ENCODE measurements at places on chromosomes 4 and X. TPM values are rescaled to one million over a fixed set of nuclear protein-coding genes. Genes with fewer than 3 reads are reported as not detected.

- DNase-seq, result no peak
These were observed 134.0 kb downstream of the HTR2C start for GRCh38 chrX:114717921-114718320.

- DNase-seq, result no peak
These were observed 2.1 kb upstream of the WFS1 start for GRCh38 chr4:6267573-6267972.

- DNase-seq, result no peak
These were observed 267.8 kb upstream of the INTU start for GRCh38 chr4:127364911-127365310.

GRCh38 chr4:77451530-77451929 is 154.1 kb upstream of the CXCL13 start:
- DNase-seq, result no peak

DNA sequence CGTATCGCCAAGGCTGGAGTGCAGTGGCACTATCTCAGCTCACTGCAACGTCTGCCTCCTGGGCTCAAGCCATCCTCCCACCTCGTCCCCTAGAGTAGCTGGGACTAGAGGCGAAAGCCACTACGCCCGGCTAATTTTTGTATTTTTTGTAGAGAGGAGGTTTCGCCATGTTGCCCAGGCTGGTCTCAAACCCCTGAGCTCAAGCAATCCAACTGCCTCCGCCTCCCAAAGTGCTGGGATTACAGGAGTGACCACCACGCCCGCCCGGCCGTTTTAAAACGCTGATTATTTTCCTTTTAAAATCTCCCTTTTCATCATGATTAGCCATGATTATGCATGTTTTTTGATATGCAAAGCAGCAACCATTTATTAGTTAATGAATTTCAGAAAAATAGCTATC is 2.2 kb downstream of the N4BP2 start:
- no peak for DNase-seq

DNA sequence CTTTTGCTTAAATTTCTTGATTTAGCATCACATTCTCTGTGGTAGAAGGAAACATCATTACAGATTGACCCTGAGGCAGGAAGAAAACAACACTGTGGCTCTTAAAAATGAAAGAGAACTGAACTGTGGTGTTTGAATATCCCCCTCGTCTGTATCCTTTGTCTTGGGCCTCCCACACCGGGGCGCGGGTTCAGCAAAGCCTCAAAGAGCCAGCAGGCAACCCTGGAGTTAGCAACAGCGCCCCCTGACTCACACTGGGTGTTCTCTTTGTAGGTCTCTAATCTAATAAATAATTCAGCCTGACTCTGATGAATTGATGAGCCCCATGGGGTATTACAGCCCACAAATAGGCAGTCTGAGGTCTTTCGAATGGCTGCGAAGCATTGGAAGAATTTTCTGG is 46.1 kb upstream of the CTSO start:
- DNase-seq, result no peak

The ASB5 gene
- total RNA-seq, result not detected

The DKC1 gene
- total RNA-seq, result 153 TPM

DNA sequence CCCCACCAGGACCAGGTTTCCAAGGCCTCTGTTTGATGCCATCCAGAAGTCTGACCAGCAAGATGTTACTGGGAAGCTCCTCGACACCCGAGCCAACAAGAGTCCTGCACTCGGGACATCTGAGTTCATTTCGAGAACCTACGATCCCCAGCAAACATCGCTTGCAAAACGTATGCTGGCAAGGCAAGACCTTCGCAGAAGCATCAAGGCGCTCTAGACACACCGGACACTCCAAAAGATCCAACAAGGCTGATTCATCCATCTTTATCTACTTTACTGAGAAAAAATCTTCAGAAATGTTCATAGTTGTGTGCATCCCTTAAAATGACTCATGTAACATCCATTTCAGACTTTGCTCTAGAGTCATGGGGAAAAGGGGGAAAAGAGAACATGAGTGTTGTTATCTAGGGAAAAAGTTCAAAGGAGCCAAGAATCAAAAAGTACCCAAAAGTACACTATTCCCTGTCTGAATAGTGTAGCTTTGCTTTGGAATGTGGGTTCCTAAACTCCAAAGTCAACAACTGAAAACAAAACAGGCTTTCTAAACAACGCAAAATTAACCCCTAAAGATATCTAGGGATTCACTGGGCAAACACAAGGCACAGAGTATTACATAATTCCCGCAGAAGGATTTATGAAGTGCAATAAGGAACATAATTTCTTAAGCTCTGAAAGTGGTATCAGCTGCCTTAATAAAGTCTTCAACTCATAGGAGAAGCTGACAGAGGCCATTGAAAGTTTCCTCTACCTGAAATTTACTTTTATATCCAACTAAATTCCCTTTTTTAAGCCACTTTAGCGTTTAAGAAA is 1.6 kb downstream of the SH3RF1 start:
- DNase-seq, result no peak

DNA sequence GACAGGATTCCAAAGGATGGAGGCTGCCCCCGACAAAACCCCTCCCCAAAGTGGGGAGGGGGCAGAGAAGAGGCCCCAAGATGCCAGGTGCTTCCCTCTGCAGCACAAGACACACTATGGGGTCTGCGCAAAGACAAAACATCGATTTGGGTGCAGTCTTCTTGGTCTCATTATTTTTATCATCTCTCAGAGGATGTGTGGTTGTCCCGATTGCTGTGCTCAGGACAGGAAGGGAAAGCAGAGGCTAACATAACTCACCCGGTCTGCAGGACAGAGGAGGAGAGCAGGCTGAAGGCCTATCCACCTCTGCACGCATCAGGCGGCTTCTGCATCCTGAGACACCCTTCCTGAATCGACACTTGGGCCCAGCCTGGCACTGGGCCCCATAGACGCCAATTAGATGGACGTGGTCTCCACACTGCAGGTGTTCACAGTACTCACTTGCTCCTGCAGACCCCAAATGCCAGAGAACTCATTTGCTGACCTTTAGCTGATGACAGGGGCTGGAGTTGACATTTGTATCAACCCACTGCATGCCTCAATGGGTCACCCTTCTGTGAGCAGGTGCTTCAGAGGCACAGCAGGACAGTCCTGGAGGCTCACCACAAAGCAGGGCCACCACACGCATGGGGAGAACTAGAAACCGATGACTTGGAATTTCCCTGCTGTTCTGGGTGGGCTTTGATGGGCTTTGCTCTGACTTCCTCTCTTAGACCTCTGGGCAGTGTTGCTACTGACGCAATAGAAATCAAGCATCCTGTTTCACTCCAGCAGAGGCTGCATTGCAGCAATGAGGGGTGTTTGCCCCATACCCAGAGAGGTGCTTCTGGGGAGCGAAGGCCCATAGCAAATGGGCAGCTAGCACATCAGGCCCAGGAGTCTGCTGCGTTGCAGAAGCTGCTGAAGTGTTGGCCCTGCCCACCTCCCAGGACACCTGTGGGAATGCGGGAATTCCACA is 96.3 kb upstream of the ENPP6 start:
- no peak for DNase-seq

GRCh38 chr4:67542076-67542475 is 3.2 kb downstream of the CENPC start:
- DNase-seq, result no peak

DNA sequence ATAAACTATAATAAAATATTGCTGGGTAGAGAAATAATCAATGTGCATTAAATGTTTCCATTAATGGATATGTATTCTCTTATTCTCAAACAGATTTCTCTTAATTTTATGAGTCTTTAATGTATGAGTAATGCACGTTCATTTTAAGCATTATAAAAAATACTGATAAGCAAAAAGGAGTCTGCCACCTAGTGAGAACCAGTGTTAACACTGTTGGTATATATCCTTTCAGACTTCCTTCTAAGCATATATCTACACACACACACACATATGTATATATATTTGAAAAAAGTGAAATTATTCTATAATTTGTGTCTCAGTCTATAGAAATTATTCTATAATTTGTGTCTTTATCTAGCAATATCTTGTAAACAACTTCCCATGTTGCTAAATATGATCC is 49.9 kb upstream of the MTMR1 start:
- no peak for DNase-seq

The SMR3A gene
- not detected for total RNA-seq

DNA sequence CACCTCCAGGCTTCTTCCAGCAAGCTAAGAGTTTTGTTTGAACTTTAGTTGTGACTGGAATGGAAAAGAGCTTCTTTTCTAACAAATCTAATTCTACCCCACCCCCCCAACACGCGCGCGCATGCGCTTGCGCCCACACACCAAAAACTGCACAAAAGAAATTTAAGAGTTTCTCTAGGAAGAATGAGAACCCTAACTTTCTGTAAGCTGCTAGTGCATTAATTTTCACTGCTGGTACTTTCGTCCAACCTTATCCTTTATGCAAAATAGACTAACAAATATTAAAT is 9.0 kb upstream of the INTU start:
- DNase-seq, result no peak

DNA sequence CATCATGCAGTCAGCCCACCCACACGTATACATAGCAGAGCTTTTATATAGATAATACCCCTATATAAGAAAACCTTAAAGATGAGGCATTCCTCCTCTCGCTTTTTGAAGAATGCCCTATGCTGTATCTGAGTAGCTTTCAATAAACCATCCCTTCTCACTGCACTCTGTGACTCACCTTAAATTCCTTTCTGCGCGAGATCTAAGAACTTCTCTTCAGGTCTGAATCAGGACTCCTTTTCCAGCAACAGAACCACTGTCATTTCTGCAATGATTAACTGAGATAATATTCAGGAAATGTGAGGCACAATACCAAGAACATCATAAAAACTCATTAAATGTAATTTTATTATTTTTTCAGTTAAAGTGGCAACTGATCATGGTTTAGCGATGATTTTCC is 76.4 kb upstream of the DCLK2 start:
- no peak for DNase-seq

GRCh38 chr4:136495076-136495475 is 1037.2 kb downstream of the PCDH18 start:
- DNase-seq, result no peak

- DNase-seq, result no peak
These were observed 115.7 kb downstream of the ANKRD50 start for GRCh38 chr4:124596816-124597215.

GRCh38 chrX:41259516-41259915 is 74.4 kb upstream of the DDX3X start:
- DNase-seq, result no peak

The ANAPC10 gene
- total RNA-seq, result 28.3 TPM

- no peak for DNase-seq
These were observed 265.7 kb downstream of the CAMK2D start for GRCh38 chr4:113495790-113496189.

DNA sequence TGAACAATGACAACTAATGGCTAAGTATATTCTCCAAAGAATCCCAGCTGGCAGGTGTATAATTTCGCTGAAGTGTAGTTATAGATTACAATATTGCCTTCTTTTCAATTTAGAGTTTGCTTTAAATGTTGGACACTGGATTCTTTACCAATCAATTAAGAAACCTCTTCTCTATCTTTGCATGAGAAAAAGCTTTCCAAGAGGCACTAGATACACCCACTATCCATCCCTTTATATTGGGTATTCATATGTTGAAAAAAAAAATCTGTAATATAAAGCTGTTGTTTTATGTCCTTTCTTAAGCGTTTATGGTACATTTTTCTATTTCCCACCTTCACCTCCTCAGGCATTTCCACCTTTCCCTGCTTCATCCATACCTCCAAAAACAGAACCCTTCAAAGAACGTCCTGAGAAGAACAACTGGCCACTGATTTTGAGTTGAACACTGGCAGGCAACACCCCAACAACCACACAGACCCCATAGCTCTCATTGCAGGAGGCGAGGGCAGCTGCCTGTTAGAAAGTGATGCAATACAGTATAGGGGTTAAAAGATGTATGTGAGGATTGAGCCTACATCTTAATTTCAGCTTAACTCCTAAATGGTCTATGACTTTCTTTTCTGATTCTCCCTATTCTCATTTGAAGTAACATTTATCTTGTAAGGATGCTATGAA is 11.8 kb downstream of the ADH6 start:
- DNase-seq, result no peak

GRCh38 chr4:35734381-35735098 is 509.8 kb downstream of the ARAP2 start:
- DNase-seq, result no peak

The IDUA gene
- 6.9 TPM for total RNA-seq

GRCh38 chr4:149707862-149708261 is 107.8 kb downstream of the IQCM start:
- DNase-seq, result no peak

The LINC00632 gene
- total RNA-seq, result 45.1 TPM

The EOLA2 gene
- 37.4 TPM for total RNA-seq

DNA sequence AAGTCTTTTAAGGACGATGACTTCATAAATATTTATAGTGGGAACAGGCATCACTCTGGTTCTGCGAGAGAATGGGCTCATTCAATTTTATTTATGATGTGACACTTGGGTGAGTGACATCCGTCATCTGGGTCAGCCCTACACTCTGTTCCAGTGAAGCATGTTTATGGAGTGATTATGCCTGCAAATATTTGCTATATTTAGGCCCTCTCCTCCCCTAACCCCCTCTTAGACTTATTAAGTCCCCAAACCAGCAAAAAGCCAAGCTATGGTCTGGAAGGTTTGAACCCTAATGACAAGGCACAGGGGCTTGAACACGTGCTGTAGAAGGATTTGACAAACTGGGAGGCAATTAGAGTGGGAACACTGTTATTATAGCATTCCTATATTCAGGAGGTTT is 55.9 kb downstream of the C4orf51 start:
- no peak for DNase-seq

GRCh38 chr4:60865273-60865672 is 334.9 kb upstream of the ADGRL3 start:
- no peak for DNase-seq

DNA sequence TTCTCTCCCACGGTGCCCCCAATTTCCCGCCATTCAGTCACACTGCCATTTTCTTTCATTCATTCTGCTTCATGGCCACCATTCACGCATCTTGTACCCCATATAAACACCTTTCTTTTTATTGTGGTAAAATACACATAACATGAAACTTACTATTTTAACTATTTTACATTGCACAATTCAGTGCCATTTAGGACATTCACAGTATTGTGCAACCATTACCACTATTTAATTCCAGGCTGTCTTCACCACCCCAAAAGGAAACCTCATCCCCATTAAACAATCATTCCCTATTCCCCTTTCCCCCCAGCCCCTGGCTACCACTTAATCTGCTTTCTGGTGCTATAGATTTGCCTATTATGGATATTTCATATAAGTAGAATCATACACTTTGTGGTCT is 15.9 kb downstream of the SPACA5 start:
- no peak for DNase-seq

- DNase-seq, result no peak
These were observed 152.2 kb downstream of the NHS start for GRCh38 chrX:17527135-17527701.

- DNase-seq, result no peak
These were observed 407.9 kb upstream of the TENM3 start for GRCh38 chr4:181835348-181835747.

- no peak for DNase-seq
These were observed 120.6 kb upstream of the MID1 start for GRCh38 chrX:10741003-10741402.
